Spinal cord (tissue), 10 donors: ENCODE measurements at places on chromosomes 5 and 9. TPM values are rescaled to one million over a fixed set of nuclear protein-coding genes. Genes with fewer than 3 reads are reported as not detected.

- H3K4me1 ChIP-seq: peaks cover 48% of the 10 kb centered on the region
- H3K27ac ChIP-seq: no peak overlapping the region
- H3K4me3 ChIP-seq: no peak overlapping the region
- H3K27me3 ChIP-seq: no peaks in the 10 kb centered on the region
- H3K36me3 ChIP-seq: peaks cover 56% of the 10 kb centered on the region
These were observed 8.3 kb downstream of the CRB2 start for GRCh38 chr9:123364241-123364824.

GRCh38 chr9:75088646-75089372 is 495 bp downstream of the OSTF1 start:
- peak overlapping the region; percentile 87 for H3K4me3 ChIP-seq
- no peaks in the 10 kb centered on the region for H3K27me3 ChIP-seq
- H3K27ac ChIP-seq: peak overlapping the region; percentile 90
- DNase-seq: no peak
- no peaks in the 10 kb centered on the region for H3K36me3 ChIP-seq

DNA sequence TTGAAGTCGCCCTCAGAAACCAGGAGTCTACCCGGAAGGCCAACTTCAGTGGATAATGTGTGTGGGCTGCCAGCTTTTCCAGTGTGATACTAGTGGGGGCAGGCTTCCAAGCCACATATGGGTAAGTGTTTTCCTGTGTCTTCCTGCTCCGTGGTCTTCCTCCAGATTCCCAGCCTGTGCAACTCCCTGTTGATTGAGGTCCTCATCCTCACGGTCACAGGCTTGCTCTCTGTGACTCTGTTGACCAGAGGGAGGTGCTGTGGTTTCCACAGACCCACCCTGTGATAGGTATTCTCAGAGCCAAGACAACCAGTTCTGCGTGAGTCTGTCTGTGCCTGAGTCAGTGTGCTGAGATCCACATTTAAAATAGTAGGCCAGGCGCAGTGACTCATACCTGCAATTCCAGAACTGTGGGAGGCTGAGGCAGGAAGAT is 388.0 kb upstream of the IRX2 start:
- DNase-seq: no peak
- no peaks in the 10 kb centered on the region for H3K36me3 ChIP-seq
- H3K27me3 ChIP-seq: no peaks in the 10 kb centered on the region
- peaks cover 3% of the 10 kb centered on the region for H3K4me1 ChIP-seq

The SPATA31C1 gene
- total RNA-seq: 0.17 TPM

The TMEM38B gene
- total RNA-seq: 13.8 TPM
